ENCODE measurements at places on chromosomes 1 and 21.

- no peak for DNase-seq
These were observed 95.5 kb upstream of the IVNS1ABP start for GRCh38 chr1:185412385-185413087.

DNA sequence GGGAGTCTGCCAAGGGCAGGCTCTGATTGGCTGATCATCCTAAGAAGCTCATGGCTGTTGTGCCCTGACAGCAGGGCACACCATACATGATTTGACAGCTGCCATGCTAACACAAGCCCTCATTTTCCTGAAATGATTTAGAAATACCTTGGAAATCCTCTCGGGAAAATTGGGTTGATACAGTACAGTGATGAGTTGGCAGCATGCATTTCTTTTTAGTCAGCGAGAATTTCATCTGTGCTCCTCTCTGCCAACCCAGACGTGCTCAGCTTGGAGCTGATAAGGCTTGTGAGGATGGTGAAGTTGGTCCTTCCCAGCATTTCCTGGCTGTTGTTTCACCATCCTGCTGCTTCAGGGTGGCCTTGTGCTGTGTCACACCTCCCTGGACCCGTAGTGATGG, 22.6 kb upstream of the KCNQ4 start:
- no peak for DNase-seq

DNA sequence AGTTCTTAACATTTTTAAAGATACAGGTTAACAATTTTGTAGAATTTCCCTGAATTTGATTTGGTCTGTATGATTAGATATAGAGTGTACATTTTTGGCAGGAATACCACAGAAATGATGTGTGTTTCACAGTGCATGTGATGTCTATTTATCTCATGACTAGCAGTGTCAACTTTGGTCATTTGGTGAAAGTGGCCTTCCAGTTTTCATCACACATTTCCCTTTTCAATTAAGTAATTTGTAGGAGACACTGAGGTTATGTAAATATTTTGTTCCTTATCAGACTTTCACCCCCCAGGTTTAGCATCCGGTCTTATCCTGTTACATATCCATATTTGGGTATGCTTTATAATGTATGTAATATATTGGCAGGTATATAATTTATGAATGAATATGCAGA, 41.8 kb downstream of the MAP3K7CL start:
- no peak for DNase-seq

DNA sequence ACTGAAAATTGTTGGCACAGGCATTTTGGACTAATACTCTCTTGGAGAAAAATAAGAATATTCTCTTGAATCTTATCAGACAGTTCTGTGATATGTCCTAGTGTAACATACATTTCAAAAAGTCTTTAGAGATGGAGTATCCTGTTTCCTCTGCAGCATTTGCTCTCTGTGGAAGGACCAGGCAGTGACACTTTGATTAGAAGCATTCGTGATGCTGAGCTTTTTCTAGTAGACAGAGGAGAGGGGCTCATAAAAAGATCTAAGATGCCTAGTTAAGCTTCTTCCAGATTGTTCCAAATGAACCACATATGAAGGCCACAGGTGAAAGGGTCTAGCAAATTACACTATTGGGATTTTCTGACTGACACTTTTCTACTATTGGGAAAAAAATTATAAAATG, 120.3 kb downstream of the C1orf21 start:
- no peak for DNase-seq

- DNase-seq, result no peak
These were observed 90.4 kb upstream of the DPH5 start for GRCh38 chr1:101116006-101116405.
